ENCODE measurements at places on chromosomes 3 and 15.

GRCh38 chr3:19425825-19426224 lies 277.5 kb downstream of the KCNH8 start:
- no peak for DNase-seq

DNA sequence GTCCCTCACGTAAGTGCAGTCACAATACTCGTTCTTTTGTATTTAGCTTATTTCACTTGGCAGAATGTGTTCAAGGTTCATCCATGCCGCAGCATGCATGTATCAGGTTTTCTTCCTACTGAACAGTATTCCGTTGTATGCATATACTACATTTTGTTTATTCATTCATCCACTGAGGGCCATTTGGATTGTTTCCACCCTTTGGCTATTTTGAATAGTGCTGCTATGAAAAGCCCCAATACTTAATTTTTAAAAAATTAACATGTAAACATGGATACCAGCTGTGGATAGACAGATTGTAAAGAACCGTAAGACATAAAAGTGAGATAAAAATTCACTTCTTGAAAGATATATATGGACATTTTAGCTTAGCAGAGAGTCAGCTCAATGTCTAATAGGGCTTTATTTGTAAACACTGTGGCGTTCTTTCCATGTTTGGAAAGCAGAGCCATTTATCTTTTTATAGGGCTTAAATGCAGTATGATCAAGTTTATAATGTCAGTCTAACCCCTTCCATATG lies 115.9 kb downstream of the VPS8 start:
- DNase-seq = no peak

DNA sequence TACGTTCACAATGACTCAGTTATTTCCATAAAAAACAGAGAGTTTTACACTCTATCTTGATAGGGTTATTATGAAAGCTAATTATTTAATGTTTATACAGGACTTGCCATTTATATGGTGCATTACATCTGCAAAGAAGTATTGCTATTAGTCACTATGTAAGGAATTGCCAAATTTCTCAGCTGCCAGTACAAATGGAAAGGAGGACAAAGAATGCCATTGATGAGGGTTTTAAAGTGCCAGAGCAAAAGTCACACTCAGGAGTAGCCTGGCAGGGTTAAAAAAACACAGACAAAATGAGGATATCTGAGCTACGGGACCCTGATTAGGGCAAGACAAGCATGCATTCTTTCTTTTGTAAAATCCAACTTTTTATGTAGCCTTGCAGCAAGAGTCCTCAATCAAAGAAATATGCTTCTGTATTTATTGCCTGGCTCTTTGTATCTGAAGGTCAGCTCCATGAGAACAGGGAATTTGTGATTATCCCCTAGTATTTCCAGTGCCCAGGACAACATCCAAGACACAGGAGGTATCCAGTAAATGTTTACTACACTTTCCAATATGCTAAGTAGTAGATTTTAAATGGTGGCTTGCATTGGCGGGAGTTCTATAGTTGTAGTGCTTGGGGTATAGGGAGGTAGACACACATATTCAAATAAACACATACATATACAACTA lies 1013.6 kb downstream of the ROBO1 start:
- DNase-seq = no peak

- DNase-seq = no peak
Measured at GRCh38 chr3:141346418-141346817, 21.9 kb upstream of the ZBTB38 start.

GRCh38 chr15:59614153-59614552 lies 2.6 kb downstream of the GCNT3 start:
- no peak for DNase-seq

Measured in anterior cingulate cortex (tissue), 58 donors.